ENCODE measurements at places on chromosomes 5 and 9. TPM values are rescaled to one million over a fixed set of nuclear protein-coding genes. Genes with fewer than 3 reads are reported as not detected.

Gene CACFD1
- 21.4 TPM for total RNA-seq

Gene TGFBI
- total RNA-seq, result 3.9 TPM

Gene MOB3B
- 0.85 TPM for total RNA-seq

Gene SLC6A19
- total RNA-seq, result not detected

Gene C5orf47
- not detected for total RNA-seq

Gene SMIM3
- total RNA-seq, result 4.1 TPM

Gene BAAT
- total RNA-seq, result not detected

Gene SLC4A9
- not detected for total RNA-seq

Gene TAF11L2
- not detected for total RNA-seq

- no peak for DNase-seq
Observed at GRCh38 chr5:122444411-122444810, 132.4 kb downstream of the SNCAIP start.

- DNase-seq, result peak; percentile 96
Observed at GRCh38 chr9:130860458-130861316, 25.6 kb downstream of the ABL1 start.

GRCh38 chr5:138472353-138472752 lies 7.1 kb downstream of the EGR1 start:
- DNase-seq, result no peak

- DNase-seq, result no peak
Observed at GRCh38 chr9:76198336-76198735, 195.9 kb downstream of the RFK start.

GRCh38 chr9:23962101-23962500 lies 136.1 kb upstream of the ELAVL2 start:
- DNase-seq, result no peak

GRCh38 chr5:6759401-6759800 lies 46.2 kb downstream of the TENT4A start:
- no peak for DNase-seq

DNA sequence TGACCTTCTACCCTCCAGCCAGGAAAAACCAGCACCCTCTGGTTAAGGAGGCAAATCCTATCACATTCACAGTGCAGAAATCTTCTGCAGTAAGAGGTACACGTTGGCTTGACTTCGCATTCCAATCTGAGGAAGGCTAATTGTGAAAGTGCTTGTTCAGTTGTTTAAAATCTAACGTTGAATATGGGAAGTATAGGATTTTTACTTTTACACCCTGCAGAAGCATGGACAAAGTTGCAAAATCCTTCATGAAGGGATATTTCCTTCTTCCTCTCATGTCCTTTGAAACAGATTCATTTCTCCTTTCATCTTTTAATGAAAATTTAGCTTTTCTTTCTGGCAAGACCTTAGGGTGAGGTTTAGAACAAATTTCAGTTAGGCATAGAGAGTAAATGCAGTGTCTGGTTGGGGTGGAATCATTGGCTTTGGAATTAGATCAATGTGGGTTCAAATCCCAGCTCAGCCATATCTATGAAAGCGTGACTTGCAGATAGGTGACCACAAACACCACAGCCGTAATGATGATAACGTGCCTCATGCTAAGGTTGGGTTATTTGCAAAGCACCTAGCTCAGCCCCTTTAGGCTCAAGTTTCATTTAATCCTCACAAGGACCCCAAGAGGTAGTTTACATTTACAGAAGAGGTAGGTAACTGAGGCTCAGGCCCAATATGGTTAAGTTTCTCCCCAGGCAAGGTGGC lies 42.2 kb upstream of the C5orf58 start:
- no peak for DNase-seq

GRCh38 chr5:157115502-157115901 lies 6.7 kb upstream of the HAVCR2 start:
- DNase-seq, result no peak

- no peak for DNase-seq
Observed at GRCh38 chr9:8783941-8784340, 984.4 kb upstream of the DMAC1 start.

GRCh38 chr9:121685795-121686377 lies 34.5 kb downstream of the DAB2IP start:
- no peak for DNase-seq

DNA sequence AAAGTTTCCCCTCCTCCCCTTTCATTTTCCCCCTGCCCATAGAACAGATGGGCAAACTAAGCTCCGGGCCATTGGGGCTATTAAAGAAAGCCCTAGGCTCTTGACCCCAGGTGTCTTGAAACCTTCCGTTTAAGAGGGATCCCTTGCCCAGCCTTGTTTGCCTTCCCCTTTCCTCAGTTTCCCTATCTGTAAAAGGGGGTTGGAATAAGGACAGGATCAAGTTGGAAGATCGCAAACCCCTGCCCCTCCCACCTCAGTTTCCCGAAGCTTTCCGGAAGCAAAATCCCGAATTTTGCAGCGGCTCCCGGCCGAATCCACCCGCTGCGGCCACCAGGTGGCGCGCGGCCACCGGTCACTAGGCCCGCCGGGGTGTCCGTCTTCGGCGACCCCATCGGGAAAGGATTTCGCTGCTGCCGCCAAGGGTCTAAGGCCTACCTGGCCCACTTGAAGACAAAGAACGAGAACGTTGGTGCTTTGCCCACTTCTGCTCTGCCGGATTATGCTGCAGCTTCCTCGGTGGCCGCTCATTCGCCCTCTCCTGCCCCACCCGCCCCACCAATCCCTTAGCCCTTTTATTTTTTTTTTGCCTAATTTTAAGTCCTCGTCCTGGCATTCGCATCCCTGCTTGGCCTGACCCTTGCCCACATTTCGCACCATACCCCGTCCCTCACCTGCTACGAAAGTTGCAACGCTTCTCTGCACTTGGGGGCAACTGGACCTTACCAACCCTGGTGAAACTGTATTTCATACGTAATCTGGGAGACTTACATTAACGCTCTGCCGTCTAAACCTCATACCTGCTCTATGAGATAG lies 962 bp upstream of the NR6A1 start:
- peak; percentile 75 for DNase-seq

GRCh38 chr5:94689908-94690307 lies 71.4 kb downstream of the SLF1 start:
- DNase-seq, result no peak

DNA sequence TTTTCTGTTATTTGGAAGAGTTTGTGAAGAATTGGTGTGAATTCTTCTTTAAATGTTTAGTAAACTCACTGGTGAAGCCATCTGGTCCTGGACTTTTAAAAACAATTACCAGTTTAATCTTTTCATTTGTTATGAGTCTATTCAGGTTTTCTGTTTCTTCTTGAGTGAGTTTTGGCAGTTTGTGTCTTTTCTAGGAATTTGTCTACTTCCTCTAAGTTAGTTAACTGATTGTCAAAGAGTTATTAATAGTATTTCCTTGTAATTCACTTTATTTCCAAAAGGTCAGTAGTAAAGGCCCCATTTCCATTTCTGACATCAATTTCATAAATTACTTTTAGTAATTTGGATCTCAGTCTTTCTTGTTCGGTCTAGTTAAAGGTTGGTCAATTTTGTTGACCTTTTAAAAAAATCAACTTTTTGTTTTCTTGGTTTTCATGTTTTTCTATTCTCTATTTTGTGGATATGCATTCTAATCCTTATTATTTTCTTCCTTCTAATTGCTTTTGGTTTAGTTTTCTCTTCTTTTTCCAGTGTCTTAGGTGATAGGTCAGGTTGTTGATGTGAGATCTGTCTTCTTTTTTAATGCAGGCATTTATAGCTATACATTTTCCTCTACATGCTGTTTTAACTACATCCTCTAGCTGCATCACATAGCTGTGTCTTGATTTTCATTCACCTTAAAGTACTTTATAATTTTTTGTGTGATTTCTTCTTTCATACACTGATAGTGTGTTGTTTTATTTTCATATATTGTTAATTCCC lies 7.3 kb upstream of the SMIM3 start:
- DNase-seq, result no peak

DNA sequence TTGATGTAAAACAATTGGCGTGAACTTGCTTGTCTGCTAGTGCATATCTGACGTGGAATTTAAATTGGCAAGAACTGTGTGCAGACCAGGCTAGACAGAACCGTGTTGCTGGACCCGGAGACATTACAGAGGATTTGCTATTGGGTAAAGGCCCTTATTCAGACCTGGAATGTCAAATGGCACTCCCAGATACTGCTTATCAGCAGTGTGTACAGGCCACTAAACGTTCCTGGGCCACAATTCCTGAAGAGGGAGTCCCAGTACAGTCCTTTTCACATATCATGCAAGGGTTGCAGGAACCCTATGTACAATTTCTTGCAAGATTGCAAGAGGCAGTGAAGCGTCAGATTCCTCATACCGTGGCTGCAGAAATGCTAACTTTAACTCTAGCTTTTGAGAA lies 13.5 kb upstream of the MCCC2 start:
- peak; percentile 7 for DNase-seq

DNA sequence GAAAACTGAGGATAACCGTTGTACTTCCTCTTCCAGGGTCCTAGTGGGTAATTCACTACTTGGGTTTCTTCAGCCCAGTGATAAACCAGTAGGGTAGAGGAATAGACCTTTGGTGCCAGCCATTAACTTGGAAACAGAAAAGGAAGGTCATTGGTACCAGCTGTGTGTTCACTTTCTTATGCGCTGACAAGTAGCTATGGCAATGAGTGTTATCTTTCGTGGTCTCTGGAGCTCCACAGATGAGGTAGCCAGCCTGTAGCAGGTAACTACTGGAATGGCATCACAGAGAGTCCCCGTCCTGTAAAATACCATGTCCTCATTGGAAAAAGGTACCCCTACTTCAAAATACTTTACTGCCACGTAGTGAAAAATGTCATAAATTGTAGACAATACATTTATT lies 2.3 kb downstream of the UHRF2 start:
- DNase-seq, result peak; percentile 45

DNA sequence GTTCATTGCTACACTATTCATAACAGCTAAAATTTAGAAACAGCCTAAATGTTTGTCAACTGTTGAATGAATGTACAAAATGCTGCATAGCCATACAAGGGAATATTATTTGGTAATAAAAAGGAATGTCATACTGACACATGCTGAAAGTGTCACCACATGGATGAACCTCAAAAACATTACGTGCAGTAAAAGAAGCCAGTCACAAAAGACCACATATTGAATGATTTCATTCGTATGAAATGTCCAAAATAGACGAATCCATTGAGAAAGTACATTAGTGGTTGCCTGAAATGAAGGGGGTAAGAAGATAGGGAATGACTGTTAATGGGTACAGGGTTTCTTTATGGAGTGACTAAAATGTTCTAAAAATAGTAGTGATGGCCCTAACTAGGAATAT lies 11.6 kb upstream of the ECM2 start:
- DNase-seq, result no peak

DNA sequence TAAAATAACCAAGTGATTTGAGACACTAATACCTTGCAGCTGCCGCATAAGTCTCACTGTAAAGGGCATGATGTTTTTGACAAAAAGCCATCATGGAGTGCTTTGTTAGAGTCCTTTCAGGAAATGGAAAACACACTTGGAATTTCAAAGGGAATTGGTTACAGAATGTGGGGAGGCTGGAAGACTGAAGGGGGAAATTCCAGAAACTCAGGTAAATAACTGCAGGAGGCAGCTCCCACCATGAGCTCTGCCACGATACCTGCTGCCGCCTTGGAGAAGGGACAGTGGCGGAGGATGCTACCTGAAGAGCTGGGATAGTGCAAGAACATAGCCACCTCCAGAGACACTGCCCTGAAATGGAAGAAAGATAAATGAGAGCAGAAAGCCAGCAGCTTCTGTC lies 66.9 kb downstream of the PRKACG start:
- DNase-seq, result no peak

DNA sequence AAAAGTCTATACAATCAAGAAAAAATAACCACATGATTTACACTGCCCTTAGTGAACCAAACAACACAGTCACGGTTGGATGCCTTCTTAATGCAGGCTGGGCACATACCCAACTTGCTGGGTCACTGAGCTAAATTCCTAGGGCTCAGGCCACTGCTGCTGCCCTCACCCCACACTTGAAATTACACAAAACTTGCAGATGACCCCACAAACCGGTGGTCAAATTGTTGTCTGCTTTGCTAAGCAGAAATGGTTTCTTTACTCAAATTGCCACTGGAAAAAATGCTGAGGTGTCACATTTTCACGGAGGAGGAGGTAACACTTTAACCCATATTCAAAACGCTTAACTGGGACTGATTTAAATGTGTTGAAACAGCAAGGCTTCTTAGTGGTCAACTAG lies 62.4 kb downstream of the HMHB1 start:
- DNase-seq, result no peak

GRCh38 chr5:68500813-68501212 lies 285.3 kb downstream of the PIK3R1 start:
- DNase-seq, result no peak

GRCh38 chr5:80622756-80623155 lies 31.7 kb upstream of the MSH3 start:
- no peak for DNase-seq

- no peak for DNase-seq
Observed at GRCh38 chr5:57738301-57738700, 255.7 kb upstream of the ACTBL2 start.

- no peak for DNase-seq
Observed at GRCh38 chr9:13598738-13599137, 319.2 kb upstream of the MPDZ start.

DNA sequence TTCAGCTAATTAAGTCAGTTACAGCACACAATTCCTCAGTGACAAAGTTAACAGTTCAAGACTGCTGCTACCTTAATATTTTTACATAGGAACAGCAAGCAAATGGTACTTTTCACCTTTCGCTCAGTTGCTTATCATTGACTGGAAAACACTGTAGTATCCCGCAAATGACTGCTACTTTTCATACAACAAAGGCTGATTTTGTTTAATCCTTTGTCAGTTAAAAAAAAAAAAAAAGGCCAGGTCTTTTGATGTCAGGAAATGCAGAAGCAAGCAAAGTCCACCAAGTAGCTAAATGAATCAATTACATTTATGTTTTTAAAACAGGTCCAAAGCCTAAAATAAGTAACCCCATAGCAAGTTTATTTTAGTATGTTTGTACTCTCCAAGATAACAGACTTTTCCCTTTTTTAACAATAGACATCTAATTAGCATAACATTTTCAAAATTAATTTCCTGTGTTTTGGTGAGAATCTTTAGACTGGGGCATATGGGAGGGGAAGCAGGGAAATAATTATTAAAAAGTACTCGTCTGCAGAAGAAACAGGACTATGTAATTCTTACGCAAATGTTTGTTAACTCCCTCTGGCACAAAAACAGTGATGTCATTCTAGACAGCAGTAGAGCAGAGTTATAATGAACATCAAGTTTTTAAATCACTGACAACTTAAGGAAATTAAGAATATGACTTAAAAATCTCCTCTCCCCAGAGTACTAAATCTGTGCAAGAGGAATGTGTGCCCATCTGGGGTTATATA lies 9.6 kb downstream of the PFDN1 start:
- DNase-seq, result peak; percentile 68

DNA sequence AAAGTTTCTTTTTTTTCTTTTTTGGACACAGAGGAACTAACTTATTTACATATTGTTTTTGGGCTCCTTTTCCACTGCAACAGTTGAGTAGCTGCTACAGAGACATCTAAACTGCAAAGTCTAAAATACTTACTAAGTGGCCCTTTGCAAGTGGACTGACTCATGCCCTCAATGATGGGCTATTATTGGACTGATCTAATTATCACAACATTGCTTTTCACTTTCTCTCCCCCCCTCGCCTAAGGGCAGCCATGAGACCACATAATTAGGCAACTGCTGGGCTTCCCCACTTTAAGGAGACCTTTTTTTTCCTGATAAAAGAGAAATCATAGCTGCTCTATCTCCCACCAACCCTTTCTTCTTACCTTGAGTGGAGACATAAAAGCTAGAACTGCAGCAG lies 47.0 kb downstream of the PLK2 start:
- DNase-seq, result no peak

- DNase-seq, result peak; percentile 67
Observed at GRCh38 chr9:84325347-84325973, 15.1 kb downstream of the SLC28A3 start.

- peak; percentile 65 for DNase-seq
Observed at GRCh38 chr5:60687927-60688720, 11.8 kb downstream of the DEPDC1B start.

Measured in dermis blood vessel endothelial cell (primary cell).